ENCODE measurements at places on chromosomes 3 and 15.

GRCh38 chr3:119238363-119238762 is 2.3 kb downstream of the B4GALT4 start:
- DNase-seq = no peak

DNA sequence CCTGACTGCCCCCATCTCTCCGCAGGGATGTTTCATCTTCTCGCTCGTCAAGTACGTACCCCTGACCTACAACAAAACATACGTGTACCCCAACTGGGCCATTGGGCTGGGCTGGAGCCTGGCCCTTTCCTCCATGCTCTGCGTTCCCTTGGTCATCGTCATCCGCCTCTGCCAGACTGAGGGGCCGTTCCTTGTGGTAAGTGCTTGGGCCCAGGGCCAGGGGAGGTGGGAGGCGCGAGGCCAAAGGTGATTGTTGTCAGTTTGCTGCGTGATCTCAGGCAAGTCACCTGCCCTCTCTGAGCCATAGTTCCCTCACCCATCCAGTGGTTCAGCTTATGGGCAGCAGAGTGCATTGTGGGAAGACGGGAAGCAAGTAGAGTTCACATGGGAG is 58.5 kb downstream of the GRIP2 start:
- DNase-seq = no peak

- no peak for DNase-seq
Measured at GRCh38 chr3:113514265-113514769, 639 bp downstream of the SPICE1 start.

GRCh38 chr3:42157540-42158538 is 66.7 kb downstream of the TRAK1 start:
- no peak for DNase-seq

DNA sequence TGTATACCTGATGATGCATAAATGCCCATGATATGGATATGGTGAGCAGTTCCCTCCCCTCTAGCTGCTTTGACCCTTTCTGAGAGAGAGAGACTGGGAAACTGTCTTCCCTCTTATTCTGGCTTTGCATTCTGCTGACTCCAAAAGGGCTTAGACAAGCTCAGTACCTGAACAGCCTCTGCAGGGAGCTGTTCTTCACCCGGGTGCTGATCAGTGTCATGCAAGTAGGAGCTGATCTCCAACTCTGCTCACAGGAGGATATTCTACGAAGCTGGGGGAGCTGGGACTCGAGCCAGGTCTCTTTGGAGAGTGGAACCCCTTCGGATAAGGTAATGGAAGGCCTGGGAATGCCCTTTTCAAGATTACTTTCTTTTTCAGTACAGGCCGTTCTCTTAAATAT is 237.1 kb downstream of the RYR3 start:
- no peak for DNase-seq
